NCI-H774 (cell line): ENCODE measurements at places on chromosomes 5 and 9.

DNA sequence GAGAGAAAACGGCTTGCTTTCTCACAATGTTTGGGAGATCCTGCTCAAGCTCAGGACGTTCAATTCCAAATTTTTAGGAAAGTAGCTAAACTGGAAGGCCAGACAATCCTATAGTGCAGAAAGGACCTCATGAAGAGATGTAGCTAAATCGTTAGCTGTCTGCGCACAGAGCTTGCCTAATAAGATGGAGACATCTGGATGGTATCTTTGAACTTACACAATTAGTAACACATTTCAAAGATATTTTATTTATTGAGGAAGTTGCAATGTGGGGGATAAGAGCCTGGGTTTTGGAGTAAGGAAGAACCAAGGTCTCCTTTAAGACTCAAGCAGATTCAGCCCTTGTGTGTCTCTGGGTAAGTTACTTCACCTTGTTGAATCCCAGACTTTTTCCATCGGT is 28.6 kb upstream of the RAB14 start:
- no peak for DNase-seq

- DNase-seq = no peak
Measured at GRCh38 chr9:4997631-4998030, 12.6 kb downstream of the JAK2 start.

DNA sequence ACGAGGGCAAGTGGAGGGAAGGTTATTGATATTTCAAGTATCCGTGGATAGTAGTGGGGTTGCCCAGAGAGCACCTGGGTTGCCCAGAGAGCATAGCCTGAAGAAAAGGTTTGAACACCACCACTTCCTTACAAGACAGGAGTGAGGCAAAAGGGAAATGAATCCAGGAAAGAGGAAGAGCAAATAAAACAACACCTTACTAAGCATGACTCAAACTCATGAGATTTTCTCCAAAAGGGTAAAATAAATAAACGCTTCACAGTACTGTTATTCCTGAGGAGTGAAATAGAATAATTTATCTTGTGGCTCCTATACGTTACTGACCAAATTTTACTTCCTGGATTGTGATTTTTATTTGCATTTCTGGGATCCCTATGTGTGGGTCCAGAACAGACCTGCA is 65.2 kb upstream of the PTPRD start:
- DNase-seq = no peak

DNA sequence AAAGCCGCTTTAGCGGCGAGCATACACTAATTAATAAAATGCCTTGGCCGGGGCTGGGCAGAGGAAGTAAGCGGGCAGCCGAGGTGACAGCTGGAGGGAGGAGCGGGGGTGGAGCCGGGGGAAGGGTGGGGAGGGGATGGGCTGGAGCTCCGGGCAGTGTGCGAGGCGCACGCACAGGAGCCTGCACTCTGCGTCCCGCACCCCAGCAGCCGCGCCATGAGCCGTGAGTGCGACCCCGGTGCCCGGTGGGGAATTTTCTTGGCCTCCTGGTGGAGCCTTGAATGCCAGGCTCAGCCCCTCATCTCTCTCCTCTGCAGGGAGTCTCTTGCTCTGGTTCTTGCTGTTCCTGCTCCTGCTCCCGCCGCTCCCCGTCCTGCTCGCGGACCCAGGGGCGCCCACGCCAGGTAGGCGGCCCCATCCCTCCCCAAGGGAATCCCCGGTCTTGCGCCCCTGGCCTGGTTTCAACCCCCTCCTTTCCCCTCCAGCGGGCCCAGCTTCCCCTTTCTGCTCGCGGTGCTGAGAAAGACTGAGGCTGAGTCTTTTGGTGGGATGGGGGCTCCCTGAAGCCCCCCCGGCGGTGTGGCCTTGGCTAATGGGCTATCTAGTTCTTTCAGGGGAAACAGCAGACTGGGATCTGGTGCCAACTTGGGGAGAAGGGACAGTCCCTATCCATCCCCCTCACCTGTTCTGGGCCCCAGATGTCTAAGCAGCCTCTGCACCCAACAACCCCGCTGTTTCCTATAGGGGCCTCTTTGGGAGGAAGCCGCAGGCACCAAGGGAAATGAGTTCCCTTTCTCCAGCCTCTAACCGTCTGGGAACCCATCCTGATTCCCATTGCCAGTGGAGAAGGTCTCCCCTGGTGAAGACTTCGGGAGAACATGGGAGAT is at the start of gene PTGS1:
TSS of gene PTGS1 (plus strand) at position 156 of the 887 bp plus-strand sequence. CDS start at position 217, 61 bp downstream.
- DNase-seq = peak; percentile 6

- DNase-seq = no peak
Measured at GRCh38 chr5:171386861-171387344, 746 bp upstream of the NPM1 start.

DNA sequence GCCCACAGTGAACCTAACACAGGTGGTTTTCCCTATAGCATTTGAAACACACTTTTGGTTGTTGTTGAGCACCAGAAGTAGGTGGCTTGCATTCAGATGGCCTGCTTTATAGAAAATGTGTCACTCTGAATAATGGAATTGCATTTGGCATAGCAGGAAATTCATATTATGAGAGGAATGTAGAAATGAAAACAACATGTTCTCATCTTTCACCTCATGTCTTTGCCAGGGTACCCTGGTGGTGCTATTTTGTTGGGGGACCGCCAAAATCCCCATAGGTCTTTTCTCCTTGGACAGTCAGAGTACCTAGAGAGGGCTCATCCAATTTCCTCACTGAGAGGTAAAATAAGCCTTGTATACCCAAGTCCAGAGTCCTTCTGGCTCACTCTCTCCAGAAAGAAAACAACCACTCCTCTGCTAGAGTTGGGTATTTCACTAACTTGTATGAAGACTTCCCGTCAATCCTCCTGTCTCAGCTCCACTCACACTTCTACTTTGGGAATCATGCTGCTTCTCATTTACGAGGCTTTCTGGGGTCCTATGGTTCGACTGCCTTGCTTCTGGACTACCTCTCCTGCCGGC is 67.4 kb downstream of the MRPS27 start:
- DNase-seq = no peak

GRCh38 chr9:78023003-78023741 is 8.4 kb downstream of the GNAQ start:
- DNase-seq = no peak

GRCh38 chr9:71814815-71815214 is 46.5 kb upstream of the CEMIP2 start:
- DNase-seq = no peak

DNA sequence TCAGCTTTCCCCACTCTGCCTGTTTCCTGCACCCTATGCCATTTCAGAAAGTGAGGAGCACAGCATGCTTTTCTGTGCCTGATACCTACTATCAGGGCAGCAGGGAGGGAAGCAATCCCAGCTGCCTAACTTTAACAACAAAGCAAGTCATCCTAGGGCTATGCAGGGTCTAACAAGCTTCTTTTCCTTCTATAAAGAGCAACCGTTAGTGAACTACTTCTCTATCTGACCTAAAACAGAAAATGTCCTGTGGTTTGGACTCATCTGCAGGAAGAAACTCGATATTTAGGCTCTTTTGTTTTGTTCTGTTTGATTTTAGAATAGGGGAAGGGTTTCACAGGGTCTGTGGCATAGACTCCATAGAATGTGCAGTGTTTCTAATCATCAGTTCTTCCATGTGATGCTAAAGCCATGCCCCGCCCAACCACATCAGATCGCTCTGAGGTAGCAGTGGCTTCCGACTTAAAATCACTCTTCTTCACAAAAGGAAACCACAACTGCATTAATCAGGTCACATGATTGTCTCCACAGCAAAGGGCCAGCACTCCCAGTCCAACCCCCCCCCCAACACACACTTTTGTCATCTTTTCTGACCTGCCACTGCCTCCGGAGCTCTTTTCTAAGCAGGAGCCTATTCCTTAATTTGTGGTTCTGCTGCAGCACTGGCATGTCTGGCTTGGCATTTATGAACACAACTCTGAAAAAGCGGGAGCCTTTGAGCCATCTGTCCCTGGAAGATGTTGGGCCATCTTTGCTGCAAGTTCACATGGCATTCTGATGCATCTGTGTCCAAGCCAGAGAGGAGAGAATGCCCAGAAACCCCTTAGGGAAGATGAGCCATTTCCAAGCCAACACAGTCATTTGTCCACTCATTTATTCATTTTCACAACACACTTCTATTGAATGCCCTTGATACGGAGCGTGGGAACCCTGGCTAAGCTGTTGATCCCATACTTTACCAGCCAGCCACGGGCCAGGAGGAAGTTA is 71.6 kb downstream of the CFAP90 start:
- DNase-seq = no peak

GRCh38 chr9:95128177-95128524 is 189.4 kb downstream of the FANCC start:
- DNase-seq = no peak
